ENCODE measurements at places on chromosomes 1 and 21.

DNA sequence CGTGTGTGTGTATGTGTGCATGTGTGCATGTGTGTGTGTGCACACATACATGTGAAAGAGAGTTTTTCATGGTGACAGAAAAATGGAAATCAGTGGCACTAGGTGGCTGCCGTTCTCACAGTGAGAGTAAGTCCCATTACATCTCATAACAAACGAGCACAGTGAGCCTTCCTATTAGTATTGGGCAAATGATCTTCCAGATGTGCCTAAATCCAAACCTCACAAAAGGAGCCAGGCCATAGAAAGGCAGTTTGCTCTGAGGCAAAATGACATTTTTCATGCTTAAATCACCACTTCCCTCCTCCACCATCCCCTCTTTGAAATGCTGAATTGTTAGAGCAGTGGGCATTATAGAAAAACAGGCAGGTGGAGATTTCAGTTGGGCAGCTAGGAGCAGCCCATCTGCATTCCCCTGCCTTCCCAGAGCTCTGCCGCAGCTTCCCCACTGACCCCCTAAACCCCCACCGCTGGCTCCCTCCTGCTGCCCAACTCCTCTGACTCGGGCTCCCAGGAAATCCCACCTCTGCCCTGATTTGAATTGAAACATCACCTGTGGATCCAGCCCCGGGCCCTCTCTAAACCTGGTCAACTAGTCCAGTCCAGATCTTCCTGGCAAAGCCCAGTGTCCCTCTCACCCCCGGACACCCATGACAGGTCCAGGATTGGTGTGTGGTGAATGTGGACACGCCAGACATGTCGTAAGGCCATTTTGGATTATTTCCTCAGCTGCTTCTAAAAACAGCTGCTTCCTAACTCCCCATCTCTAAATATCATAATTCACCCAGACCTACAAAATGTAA, 190.5 kb downstream of the SEC16B start:
- no peak for DNase-seq

GRCh38 chr1:173448945-173449344, 28.2 kb upstream of the PRDX6 start:
- no peak for DNase-seq

- peak; percentile 35 for DNase-seq
Measured at GRCh38 chr1:203649999-203650836, 23.6 kb downstream of the ATP2B4 start.

DNA sequence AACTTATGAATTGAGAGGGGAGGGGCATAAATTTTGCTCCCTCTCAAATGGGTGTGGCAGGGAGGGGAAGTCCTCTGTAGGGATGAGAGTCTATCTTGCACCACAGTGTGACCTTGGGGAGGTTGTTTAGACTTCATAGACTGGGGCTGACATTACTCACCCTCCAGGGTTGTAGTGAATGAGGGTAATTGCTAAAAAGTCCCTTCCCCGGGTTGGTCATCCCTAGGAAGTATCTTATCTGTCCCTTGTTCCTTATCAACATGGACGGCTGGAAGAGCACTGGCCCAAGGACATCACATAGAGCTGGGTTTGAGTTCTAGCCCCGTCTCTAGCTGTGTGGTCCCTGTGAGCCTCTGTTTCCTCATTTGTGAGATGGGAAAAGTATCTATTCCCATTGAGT, 52.4 kb upstream of the SLC2A1 start:
- DNase-seq, result no peak

DNA sequence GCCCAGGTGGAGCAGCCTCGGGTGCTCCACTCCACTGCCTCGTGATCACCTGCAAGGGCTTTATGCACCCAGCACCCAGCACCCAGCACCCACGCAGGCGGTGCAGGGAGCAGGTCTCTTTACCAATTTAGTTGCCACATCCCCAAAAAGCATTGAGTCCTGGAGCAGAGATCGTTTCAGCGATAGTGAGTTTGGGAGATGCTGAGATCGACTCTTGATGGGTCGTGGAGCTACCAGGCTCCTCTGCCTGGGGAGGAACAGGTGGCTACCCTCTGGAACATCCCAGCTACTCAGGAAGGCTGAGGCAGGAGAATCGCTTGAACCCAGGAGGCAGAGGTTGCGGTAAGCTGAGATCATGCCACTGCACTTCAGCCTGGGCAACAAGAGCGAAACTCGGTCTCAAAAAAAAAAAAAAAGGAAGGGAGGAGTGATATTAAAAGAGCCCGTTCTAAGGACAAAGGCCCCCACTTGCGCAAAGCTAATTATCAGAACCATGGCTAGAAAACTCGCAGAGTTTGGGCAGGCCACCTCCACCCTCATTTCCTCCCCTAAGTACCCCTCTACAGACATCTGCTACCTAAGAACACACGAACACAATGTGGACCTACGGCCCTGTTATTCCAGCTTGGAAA, 106.5 kb upstream of the SLC45A1 start:
- DNase-seq, result no peak

DNA sequence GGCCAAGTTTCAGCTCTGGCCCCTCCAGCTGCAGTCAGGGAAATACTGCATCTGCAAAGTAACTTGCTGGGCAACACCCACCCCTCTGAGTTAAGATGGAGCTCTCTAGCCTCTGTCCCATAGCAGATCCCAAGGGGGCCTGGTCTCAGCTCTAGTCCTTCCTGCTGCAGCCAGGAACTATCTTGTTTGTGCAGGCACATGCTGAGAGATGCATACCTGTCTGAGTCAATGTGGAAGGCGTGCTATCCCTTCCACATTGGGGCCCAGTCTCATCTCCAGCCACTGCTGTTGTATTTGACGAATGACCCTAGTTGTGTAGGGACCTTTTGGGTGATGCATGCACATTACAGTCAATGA, 76.4 kb downstream of the CTH start:
- no peak for DNase-seq

GRCh38 chr21:14040386-14040785, 170.4 kb downstream of the LIPI start:
- DNase-seq, result no peak

GRCh38 chr1:40638097-40639036, 27.1 kb downstream of the RIMS3 start:
- DNase-seq, result no peak

DNA sequence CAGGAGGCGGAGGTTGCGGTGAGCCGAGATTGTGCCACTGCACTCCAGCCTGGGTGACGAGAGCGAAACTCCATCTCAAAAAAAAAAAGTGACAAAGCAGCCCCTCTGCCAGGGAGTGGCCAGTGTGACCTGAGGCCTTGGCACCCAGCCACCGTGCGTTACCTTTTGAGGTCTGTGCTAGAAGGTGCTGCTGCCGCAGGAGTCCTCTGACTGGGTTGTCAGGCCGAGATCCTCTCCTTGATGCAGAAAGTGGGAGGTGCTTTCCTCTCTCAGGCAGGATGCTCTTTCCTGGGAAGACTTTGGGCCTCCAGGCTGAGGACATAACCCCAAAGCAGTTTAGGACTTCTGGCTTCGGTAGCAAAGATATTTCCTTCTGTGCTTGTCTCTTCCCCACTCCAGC, 280.5 kb upstream of the VAMP3 start:
- DNase-seq, result no peak

- DNase-seq, result no peak
Measured at GRCh38 chr1:204480515-204480914, 14.1 kb downstream of the PIK3C2B start.

DNA sequence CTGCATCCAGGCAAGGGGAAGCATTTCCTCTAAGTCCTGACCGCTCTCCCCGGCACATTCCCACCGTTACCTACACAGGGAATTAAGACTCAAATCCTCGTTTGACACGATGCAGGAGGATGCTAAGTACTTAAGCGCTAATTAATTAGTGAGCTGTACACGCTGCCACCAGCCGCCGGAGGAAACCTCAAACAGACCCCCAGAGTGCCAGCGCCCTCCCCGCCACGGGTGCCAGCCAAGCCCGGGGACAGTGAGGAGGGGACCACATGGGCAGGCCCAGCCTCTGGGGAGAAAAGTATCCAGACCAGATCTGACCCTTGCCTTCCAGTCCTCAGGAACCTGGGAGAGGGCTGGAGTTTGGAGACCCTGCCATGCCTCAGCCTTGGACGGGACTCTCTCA, 17.4 kb upstream of the CASZ1 start:
- no peak for DNase-seq

DNA sequence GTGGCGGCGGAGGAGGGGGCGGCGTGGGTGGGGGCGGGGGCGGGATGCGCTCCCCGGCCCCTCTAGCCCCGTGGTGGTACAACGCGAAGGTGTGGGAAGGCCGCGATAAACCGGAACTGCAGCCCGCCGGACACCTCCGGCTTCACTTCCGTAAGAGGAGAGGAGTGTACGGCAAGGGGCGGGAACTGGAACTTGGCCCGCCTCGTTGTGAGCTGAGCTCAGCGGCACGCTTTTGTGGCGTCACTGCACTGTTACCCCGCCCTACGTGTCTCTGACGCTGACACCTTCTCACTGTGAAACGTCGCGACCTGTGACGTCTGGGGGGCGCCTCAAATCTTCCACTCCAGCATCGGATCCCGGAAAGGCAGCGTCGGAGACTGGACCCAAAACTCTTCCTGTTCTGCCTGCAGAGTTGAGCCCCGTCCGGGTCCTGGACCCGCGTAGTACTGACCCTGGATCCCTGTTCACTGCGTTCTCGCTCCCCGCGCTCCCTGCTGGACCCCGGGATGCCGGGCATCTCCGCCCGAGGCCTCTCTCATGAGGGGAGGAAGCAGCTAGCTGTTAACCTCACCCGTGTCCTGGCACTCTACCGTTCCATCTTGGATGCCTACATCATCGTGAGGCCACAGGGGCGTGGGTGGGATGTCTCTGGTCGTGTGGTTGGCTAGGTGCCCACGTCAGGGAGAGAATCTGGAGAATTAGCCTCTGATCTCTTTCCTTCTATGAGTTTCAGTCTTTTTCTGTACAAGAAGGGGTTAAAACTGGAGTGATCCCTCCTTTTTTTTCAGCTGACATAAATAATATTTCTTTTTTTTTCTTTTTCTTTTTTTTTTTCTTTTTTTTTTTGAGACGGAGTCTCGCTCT, at the start of gene ISG20L2:
Gene ISG20L2 (minus strand): TSS at position 168 of the 864 bp plus-strand sequence. CDS start 1,114 bp downstream, outside the sequence.
- peak; percentile 95 for DNase-seq

DNA sequence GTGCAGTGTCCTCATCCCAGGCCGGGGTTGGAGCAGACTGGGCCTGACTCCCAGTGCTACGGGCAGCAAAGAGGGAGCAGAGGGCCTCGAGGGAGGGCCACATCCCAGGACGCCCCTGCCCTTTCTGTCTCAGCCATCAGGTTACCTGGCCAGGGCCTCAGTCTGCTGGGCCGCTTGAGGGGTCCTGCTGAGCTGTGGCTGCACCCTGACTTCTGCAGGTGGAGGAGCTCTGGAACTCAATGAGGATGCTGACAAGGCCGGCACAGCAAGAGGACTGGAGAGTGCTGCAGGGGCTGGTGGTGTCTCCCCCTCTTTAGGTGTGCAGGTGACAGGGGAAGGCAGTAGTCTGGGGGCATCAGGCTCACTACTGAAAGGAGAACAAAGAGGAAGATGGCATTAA, 3.3 kb downstream of the ZNF692 start:
- DNase-seq, result no peak

DNA sequence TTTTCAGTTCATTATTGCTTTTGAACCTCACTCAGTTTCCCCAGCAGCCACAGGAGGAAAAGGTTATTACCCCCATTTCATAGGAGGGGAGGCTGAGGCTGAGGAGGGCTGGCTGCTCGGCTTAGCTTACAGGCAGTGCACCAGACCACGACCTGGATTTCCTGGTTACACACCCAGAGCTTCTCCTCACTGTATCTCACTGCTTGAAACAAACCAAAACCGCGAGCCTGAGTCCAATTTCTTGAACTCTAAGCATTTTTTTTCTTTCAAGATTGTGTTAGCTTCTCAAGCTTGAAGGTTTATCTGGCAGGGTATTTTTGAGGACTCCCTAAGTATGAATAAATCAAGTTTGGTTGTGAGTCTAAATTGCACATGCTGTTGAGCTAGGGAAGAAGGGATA, 188.9 kb upstream of the EDN2 start:
- no peak for DNase-seq

- DNase-seq, result no peak
Measured at GRCh38 chr1:198623752-198624647, 14.8 kb upstream of the PTPRC start.

- no peak for DNase-seq
Measured at GRCh38 chr1:212495766-212496494, 63.2 kb downstream of the NENF start.

DNA sequence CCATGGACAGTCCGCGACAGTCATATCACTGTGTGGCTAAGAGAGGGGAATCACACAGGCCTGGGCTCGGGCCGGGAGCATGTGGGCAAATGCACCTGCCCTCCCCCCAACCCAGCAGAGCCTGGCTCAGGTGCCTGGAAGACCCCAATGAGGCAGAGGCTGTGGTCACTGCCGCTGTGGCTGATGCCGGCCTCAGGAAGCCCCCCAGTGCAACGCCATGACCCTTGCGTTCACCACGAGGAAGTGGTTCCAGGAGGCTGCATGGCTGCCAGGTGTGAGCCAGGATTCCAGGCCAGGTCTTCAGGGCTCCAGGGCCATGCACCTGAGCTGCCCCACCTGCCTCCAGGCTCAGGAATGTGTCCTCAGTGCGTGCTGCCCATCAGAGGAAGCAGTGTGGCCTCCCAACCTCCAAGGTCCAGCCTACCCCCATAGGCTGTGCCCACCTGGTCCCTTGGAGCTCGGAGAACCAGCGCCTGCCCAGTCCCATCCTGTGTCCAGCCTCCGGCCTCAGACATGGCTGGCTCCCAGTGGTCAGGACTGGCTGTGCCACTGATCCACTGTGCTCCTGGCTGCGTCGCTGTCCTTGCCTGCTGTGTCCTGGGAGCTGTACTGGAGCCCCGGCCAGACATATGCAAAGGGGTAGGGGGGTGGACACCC, 8.0 kb downstream of the ARHGEF16 start:
- no peak for DNase-seq

DNA sequence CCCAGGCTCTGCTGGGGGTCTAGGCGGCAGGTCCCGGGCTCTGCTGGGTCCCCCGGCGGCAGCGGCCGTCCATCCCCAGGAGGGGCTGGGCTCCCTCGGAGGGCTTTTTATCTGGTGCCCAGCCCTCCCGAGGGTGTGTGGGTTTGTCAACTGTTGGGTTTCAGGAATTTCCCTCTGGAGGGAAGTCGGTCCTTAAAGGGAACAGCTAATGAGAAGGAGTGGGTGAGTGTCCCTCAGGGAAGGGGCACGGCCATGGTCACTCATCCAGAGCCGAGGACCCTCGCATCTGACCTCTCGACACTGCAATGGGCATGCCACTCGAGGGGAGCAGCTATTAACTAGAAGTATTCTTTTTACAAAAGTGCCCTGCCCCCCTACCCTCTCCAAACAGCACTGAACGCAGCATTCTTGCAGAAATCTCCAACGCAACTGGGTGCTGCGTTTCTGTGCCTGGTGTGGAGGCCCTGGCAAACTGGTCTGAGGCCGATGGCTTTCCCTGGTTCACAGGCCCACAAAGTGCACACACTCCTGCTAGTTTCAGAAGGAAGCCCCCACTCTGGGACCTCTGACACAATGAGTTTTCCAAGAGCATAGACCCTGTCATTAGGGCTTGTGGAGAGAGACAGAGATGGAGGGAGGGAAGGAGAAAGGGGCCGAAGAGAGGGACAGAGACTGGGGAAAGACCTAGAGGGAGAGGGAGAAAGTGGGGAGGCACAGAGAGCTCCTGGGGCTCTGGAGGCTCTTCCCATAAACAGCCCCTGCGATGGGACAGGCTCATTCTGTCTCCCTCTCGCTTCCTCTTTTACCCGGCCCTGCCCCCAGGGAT, 1.0 kb upstream of the TSPEAR start:
- DNase-seq, result no peak
